ENCODE measurements at places on chromosomes 3 and 15.

DNA sequence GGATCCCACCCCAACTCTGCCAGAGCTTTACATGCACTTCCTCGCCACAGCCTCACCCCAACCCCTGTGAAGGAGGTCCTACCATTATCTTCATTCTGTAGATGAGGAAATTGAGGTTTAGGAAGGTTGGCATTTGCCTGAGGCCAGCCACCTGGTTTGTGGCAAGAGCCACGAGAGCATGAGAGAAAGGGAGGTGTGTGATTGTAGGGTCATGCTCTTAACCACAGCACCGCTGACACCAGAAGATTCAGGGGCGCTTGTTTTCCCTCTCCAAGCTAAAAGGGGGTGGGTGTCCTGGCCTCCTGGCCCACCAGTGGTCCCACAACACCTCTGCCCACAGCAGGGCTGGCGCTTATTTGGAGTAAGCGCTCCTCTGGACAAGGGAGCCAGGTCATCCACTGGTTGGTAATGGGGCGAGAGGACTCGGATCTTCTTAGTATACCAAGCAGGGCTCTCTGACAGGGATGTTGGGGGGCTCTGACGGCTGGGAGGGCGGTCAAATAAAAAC lies 691 bp downstream of the RHCG start:
- DNase-seq: no peak

GRCh38 chr3:167728632-167729323 lies 5.9 kb downstream of the PDCD10 start:
- DNase-seq: no peak

DNA sequence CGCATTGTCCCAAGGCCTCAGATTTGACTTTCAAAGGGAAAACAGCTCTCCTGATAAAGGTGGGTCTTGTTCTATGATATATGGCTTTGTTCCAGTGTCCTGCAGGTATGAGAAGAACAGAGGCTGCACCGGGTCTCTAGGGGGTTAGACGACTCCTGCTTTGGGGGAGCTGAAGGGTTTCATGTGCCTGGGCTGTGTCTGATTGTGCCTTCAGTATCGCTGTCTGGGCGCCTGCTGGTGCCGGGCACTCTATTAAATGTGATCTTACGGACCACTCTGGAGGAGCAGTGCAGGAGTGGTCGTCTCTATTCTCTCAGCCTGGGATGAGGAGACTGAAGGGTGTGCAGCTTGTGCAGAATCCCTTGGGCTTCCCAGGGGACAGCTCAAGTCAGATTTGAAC lies 16.0 kb downstream of the PAQR5 start:
- DNase-seq: no peak

- DNase-seq: no peak
Observed at GRCh38 chr3:194592798-194593752, 40.1 kb downstream of the TMEM44 start.

GRCh38 chr15:68281008-68281407 lies 3.5 kb downstream of the FEM1B start:
- no peak for DNase-seq

- DNase-seq: no peak
Observed at GRCh38 chr3:80213086-80213485, 445.3 kb upstream of the ROBO1 start.

DNA sequence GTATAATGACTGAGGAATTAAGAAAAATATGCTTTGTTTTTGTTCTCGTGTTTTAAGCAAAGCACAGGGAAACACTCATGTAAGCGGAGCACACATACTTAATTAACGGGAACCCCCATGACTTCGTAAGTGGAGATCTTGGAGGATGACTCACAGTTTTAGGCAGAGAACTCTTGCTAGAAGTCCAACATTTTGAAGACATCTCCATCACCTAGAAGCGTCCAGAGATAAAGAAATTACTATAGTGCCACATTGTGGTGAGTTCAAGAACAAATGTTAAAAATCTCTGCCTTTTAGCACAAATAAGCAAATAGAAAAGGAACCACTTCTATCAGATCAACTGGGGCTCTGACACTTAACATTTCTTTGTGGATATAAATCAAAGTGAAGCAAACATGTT lies 194.1 kb upstream of the ARHGEF26 start:
- no peak for DNase-seq
